Activated CD8-positive, alpha-beta memory T cell treated with anti-CD3 and anti-CD28 coated beads for 4 hours (primary cell): ENCODE measurements at places on chromosomes 2 and 18.

DNA sequence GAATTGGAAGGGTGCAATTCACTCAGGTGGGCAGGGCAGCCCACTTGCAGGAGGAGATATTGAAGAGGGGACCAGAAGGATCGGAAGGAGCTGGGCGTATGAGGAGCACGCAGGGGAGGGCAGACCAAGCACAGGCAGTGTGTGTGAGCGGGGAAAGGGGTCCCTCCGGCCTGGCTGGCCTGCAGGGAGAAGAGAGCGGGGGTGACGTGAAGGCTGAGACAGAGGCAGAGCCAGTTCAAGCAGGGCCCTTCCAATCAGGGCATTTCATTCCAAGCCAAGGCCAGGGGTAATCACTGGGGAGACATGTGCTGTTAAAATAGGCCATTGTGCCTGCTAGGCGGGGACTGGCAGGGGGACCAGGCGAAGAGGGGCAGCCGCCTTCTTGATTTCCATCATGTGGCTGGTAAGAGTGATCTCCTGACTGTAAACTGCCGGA, 62.2 kb downstream of the ACKR3 start:
- no peak for DNase-seq

DNA sequence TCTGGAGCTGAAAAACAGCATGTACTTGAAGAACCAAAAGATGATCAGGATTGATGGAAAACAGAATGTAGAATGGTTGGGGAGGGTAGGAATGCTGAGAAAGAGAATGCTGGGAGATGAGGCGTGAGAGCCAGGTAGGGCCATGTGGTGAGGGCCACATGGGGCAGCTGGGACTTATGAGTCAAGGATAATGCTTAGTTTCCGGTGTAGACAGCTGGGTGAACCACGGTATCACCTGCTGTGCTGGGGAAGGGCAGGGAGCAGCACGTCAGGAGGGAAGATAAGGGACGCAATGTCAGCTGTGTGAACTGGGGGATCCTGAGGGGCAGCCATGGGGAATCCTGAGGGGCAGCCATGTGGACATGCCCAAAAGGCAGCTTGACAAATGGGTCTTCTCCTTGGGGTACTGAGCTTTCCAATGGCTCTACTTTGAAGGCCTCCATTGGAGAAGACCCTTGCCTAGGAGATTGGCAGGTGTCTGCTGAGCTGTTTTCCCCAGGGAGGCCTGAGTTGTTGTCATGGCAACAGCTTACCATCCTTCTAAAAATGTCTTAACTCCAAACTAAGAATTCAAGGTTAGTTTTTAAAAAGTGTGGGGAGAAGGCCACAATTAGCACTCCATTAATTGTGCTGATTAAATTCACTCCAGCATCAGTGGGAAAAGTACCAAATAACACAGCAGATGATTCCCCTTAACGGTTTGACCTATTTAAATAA, 51.1 kb downstream of the MTHFD2 start:
- no peak for DNase-seq

GRCh38 chr2:153455861-153456260, 22.7 kb downstream of the RPRM start:
- no peak for DNase-seq

DNA sequence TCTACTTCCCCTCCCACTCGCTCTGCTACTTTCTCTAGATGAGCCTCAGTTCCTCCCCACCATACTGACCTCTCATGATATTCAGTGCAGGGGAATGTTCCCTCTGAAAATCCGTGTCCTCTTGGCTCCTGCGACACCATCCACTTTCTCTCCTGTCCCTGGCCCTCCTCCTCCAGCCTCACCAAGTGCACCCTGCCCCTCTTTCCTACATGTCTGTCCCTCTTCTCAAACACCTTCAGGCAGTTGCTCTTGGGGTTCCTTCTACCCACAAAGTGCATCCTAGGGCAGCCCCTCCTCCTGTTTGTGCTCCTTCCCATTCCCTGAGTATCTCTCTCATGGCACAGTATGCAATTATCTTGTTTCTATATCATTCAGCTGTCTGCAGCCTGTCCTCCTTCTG, 246.4 kb upstream of the RAB6C start:
- DNase-seq, result no peak

DNA sequence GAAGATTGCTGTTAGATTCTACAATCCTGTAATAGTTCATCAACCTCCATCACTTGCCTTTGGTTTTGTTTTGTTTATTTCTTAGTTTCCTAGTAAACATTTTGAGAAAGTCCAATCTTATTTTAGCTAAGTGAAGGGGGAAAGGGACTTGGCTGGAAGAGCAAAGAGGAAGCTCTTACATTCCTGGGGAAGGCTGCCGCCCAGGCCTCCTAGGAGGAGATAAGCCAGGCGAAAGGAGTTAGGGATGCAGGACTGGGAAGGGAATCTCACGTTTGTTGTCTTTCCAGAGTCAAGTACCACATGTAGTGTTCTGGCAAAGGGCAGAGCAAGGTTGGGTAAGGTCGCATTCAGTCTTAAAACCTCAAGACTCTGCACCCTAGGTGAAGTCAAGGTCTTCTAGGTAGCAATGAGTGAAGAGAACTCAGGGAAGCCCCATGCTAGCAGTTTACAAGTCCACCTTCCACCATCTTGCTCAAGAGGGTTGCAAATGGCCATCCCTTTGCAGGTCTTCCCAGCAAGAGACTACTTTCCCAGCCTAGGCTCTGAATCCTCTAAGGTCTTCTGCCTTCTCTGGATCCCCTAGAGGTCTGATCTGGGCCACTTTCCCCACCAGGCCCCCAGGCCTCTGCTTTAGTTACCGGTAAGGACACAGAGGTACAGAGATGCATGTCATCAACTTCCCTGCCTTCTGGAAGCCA, 320.7 kb downstream of the CYP26B1 start:
- no peak for DNase-seq

GRCh38 chr2:207768866-207769596, 675 bp downstream of the FZD5 start:
- DNase-seq, result no peak

GRCh38 chr2:100391735-100392515, 25.5 kb downstream of the CHST10 start:
- DNase-seq, result no peak

GRCh38 chr2:223058952-223059716, 7.1 kb downstream of the KCNE4 start:
- no peak for DNase-seq

- DNase-seq, result no peak
Measured at GRCh38 chr2:71789556-71790204, 336.3 kb downstream of the DYSF start.

DNA sequence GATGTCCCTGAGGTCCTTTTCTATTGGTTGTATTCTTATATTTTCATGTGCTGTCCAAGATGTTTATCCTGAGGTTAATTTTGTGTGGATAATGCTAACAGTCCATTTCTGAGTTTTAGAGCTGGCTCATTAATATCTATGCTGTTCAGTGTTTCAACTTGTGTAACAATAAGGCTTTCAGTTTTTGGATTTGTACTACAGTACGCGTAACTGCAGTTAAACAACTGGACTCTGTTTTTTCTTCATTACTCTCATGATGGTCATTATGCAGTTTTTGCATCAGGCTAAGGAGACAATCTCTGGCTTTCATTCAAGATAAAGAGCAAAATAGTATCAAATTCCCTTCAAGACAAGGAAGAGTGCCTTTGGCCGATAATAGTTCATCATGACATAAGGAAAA, 1364.8 kb downstream of the DPP10 start:
- DNase-seq, result no peak

- DNase-seq, result no peak
Measured at GRCh38 chr18:78738076-78738690, 241.4 kb upstream of the SALL3 start.

DNA sequence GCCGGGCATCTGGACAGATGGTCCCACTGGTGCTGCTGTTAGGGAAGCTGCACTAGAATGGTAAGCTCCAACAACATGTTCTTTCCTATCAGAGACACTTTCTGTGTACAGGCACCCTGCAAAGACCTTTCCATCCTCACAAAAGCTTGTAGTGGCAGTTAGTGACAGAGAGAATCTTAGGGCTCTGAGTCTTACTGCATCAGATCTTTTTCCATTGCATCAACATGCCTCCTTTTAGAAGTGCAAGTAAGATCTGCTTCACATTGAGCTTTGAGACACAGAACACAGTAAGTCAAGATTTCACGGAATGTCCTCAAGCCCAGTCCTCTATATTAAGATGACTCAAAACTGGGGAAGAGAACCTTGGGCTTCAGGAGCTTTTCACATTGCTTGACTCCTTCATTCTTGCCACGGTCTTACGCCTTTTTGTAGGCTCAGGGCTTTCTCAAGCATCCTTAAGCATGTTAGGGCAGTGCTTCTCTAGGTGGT, 52.6 kb downstream of the ARL4C start:
- no peak for DNase-seq

- no peak for DNase-seq
Measured at GRCh38 chr2:1169291-1169949, 218.8 kb downstream of the SNTG2 start.

DNA sequence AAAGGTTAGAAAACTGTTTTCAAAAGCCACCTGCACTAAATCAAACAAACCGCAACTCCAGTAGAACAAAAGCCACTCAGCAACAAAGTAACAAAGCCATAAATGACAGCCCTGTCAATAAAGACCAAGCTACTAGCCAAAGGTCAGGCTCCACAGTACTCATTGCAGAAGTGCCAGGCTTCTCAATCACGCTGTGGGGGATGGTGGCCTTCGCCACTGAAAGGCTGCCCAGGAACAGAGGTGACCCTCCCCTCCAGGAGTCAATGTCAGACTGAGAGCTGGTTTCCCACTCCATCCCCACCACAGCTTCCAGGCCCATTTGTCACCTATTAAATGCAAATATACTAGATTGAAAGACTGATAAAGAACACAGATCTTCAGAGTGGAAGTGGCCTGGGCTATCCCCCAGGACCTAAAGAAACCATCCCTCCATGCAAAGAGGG, 5.9 kb downstream of the ATP8B1 start:
- no peak for DNase-seq

DNA sequence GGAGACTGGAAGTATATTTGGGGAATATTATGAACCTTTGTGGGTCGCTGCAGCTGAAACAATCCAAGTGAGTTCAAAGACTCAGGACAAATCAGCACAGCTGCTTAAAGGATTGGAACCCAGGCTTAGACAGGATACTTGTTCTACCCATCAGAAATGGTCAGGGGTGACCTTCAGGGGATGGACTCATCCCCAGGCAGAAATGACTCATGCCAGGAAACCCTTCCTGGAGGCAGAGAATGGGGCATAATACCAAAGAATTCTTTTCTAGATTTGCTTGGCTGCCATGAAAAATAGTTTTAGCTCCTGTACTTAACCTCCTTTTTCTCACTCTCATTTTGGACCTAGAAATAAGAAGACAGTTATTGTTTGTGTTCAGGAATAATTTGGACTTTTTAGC, 425.5 kb downstream of the TSN start:
- no peak for DNase-seq

DNA sequence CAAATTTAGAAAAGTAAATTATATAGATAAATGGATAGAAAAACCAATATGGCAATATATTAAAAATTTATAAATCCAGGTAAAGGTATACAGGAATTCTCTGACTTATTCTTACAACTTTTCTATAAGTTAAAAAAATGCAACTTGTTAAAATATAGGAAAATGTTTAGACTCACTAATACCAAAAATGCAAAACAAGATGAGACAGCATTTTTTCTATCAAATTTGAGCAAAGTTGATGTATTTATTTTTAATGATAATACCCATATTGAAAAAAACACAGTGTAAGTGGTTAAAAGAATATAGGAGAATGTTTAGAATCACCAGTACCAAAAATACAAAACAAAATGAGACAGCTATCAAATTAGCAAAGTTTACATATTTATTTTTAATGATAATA, 35.7 kb downstream of the OSGEPL1 start:
- no peak for DNase-seq

DNA sequence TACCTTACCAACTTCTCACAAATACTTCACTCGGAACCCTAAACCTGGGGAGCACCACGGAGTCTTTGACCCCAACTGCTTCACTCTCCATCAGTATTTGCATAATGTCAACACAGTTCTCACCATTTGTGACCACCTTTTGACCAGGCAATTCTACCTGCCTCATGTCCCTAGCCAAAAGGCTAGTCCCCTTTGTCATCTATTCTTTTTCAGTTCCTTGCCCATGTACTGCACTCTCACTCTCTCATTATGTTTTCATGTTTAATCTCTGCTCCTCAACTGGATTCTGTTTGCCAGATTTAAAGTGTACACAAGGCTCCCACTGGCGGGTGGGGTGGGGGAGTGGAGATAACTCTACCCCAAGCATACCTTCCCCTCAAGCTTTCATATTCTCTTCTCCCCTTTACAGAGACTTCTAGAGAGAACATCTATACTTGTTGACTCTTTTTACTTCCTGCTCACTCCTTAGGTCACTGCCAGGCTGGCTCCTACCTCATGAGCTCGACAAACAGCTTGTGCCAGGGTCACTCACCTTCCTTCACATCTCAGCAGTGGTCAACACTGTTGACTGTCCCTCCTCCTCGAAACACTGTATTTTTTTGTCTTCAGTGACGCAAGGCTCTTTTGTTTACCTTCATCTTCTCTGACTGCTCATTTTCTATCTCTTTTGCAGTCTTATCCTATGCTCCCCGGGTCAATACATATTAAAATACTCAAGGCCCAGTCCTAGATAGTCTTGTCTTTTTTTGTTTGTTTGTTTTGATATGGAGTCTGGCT, 88.7 kb upstream of the MAP4K3 start:
- no peak for DNase-seq

DNA sequence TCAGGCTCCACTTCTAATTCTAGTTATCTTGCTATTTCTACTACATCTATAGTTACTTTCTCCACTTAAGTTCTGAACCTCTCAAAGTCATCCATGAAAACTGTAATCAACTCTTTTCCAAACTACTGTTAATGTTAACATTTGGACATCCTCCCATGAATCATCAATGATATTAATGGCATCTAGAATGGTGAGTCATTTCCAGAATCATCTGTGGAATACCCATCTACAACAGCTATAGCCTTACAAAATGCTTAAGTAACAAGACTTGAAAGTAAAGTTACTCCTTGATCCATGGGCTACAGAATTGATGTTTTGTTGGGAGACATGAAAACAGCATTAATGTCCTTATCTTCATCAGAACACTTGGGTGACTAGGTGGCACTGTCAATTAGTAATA, 35.4 kb downstream of the BARD1 start:
- no peak for DNase-seq

DNA sequence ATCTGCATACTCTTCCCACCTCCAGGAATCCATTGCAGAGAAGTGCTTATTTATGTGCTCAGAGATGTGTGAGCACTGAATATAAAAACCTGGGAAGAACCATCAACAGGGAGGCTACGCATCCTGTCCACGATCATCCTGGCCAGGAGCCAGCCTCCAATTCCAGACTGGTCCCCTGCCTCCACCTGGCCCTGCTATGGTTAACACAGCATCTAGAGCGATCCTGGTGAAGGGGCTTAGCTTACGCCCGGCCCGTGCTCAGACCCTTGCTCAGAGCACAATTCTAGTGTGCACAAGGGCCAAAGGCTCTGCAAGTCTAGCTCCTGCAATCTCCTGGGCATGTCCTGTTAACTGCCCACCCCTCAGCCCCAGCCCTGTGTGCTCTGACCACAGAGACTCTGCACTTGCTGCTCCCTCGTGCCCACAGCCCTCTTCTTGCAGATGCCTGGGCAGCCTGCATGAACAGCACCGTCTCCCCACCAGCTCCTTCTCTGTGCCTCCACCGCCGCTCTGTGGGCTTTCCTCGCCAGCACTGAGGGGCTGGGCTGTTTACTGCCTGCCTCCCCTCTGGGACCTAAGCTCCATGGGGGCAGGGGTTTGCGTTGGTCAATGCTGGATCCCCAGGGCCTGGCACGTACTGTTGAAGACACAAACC, 6.5 kb downstream of the PER2 start:
- DNase-seq, result no peak
